ENCODE measurements at places on chromosomes 11 and 22. TPM values are rescaled to one million over a fixed set of nuclear protein-coding genes. Genes with fewer than 3 reads are reported as not detected.

GRCh38 chr11:7252683-7253213 lies 1.0 kb downstream of the SYT9 start:
- no peak for DNase-seq

DNA sequence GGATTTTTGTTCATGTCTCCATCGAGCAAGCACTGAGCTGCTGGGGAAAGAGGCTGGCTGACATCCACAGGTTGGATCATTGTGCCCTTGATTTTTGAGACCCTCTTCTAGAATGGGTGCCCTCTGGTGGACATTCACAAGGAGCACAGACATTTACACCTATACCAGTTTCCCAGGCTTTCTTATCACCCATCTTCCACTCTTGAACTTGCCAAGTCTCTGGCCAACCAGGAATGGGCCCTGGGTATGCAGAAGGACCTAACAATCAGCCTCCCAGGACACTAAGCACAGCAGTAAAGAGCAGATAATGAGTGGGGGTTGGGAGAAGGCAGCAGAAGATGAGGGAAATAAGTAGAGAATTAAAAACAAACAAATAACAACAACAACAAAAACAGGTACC lies 5.7 kb upstream of the INTS4 start:
- no peak for DNase-seq

Gene OR51E2
- 0.65 TPM for polyA plus RNA-seq

GRCh38 chr11:87870086-87870485 lies 305.2 kb downstream of the RAB38 start:
- no peak for DNase-seq

Gene RBMXL2
- 0.22 TPM for polyA plus RNA-seq

Gene ARFGAP2
- 82.4 TPM for polyA plus RNA-seq

- DNase-seq, result no peak
Observed at GRCh38 chr11:122310766-122311165, 194.8 kb upstream of the BLID start.

Gene C11orf86
- polyA plus RNA-seq, result not detected

DNA sequence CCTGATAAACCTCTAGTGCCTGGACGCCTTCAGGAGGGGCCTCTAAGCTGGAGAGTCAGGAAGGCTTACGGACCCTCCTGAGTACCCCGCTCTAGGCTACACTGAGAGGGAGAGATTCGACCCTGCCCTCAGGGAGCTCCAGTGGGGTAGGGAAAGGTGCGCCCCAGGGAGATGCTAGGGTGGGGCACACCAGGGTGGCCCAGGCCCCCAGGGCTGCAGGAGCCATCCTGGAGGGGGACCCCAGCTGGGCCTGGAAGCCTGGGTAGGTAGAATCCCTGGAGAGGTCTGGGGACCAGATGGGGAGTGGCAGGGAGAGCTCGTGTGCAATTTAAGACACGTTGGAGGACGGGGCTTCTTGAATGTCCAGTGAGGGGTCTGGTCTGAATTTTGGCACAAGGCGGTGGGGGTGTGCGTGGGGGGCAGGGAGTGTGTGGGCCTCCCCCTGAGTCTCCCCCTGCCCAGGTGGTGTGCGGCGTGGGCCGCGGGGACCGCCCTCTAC lies 4.7 kb downstream of the CARNS1 start:
- DNase-seq, result no peak

Measured in left renal cortex interstitium (tissue), 4 donors.